Right kidney (tissue), 9 donors: ENCODE measurements at places on chromosomes 7 and 10.
A peak's percentile ranks its signal among the peaks of the same experiment; 100 is the strongest.

GRCh38 chr7:116689790-116690259 is 17.8 kb downstream of the MET start:
- no peak for DNase-seq

- DNase-seq = no peak
These were observed 71.1 kb upstream of the TFEC start for GRCh38 chr7:116101704-116102103.

DNA sequence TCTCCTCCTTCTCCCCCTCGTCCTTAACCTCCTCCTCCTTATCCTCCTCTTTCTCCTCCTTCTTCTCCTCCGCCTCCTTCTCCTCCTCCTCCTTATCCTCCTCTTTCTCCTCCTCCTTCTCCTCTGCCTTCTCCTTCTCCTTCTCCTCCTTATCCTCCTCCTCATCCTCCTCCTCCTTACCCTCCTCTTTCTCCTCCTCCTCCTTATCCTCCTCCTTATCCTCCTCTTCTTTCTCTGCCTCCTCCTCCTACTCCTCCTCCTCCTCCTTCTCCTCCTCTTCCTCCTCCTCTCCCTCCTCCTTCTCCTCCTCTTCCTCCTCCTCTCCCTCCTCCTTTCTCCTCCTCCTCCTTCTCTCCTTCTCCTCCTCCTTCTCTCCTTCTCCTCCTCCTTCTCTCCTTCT is 14.5 kb downstream of the PLXNA4 start:
- no peak for DNase-seq

DNA sequence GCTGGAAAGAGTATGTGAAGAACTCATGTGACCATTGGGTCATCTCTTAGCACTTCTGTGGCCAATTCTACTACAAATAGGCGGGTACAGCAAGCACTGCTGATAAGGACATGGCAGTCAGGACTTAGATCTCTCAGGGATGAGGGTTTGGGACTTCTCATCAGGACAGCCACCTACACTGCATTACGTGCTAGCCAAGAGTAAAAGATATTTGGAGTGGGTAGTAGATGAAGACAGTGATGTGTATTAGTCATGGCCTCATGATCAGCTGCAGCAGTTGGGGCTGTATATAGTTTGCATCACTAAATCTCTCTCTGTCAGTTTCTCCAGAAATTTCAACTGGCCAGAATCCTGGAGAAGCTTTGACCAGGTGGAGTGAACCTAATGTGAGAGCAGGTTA is 9.2 kb downstream of the TAS2R60 start:
- DNase-seq = no peak

GRCh38 chr7:129222064-129222463 is 2.8 kb upstream of the AHCYL2 start:
- DNase-seq = no peak

DNA sequence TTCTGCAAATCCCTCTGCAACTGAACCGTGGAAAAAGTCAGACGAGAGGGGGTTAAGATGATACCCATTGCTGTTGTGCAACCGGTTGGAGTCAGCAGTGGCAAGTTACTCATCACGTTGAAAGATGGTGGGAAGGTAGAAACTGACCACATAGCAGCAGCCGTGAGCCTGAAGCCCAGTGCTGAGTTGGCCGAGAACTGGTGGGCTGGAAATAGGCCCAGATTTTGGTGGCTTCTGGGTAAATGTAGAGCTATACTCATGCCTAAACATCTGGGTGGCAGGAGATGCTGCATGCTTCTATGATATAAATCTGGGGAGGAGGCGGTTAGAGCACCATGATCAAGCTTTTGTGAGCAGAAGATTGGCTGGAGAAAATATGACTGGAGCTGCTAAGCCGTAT is 78.6 kb downstream of the ARL5B start:
- no peak for DNase-seq

- DNase-seq = peak; percentile 49
These were observed 3.5 kb downstream of the ARID5B start for GRCh38 chr10:61904733-61905725.
